ENCODE measurements at places on chromosomes 6 and 20.

DNA sequence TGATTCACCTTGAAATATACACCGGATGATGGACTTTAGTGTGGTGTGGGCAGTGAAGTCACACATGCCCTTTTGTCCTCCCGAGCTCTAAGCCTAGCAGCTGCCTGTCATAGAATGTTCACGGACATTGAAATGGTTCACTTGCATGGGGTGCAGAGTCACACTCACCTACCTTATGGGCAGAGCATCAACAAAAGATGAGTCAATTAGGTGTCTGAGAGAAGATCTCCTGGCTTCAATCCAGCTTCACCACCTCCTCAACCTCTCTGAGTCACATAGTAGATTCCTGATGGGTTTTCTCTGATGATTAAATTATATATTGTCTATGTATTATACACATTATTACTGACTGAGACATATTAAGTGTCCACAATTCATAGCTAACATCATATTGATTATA is 48.1 kb upstream of the HLA-E start:
- DNase-seq = no peak

DNA sequence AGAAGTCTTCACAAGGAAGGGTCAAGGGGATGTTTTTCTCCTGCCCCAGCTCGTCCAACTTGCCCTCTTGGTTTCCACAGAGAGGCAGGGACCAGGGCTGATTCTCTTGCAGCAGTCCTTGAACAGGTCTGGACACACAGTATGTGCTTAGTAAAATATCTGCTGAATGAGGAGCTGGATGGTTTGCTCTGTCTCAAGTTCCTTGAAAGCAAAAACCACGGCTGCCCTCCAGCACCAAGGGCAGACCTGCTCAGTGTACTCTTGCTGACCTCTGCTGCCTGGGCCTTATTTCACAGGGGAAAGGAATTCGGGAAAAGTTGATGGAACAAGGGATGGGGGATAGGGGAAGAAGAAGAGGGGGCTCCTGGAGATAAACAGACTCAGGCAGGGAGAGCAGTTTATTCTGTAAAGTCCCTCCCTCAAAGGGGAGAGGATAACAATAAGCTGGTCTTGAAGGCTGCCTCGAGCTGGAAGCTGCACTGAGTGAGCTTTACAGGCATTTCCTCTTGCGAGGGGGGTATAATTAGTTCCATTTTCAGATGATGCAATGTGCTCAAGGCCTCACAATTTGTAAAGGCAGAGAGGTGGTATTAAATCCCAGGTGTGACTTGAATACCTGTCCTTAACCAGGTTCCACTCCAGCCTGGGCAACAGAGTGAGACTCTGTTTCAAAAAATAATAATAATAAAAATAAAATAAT is 10.3 kb downstream of the KCNK5 start:
- no peak for DNase-seq

DNA sequence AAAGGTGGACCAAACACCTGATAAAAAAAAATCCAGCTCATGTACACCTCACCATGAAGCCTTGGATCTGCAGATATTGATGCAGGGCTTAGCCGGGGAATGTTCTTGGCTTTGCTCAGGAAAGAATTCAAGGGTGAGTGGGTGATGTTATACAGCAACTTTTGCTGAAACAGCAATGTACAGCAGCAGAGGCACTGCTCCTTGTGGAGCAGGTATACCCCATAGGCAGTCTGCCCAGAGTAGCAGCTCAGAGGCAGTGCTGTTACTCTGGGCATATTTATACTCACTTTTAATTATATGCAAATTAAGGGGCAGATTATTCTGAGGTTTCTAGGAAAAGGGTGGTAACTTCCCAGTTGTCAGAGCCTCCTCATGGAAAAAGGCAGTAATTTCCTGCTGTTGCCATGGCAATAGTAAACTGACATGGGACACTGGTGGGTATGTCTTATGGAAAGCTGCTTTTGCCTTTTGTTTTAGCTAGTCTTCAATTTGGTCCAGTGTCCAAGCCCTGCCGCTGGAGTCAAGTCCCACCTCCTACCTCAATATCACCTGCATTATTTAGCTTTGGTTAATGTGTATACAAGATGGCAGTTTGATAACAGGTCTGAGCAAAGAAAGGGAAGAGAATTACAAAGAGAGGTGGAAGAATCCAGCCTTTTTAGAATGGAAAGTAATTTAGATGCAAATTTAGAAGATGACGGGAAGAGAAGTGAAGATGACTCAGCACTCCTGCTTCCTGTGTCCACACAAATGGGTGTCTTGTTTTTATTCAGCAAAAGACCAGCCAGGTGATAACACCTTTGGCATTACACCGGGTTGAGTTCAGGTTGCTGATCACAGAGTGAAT is 110.1 kb upstream of the JAG1 start:
- DNase-seq = no peak

- no peak for DNase-seq
These were observed 577.9 kb downstream of the TFAP2B start for GRCh38 chr6:51396583-51396982.

GRCh38 chr20:11882651-11883050 is 35.0 kb upstream of the BTBD3 start:
- DNase-seq = no peak

GRCh38 chr6:25703005-25703404 is 51.0 kb downstream of the SCGN start:
- DNase-seq = no peak
